ENCODE measurements at places on chromosomes 12 and 14. TPM values are rescaled to one million over a fixed set of nuclear protein-coding genes. Genes with fewer than 3 reads are reported as not detected.

NR4A1 gene
- total RNA-seq = 4.3 TPM

CIDEB gene
- 1.5 TPM for total RNA-seq

CPNE8 gene
- 10.6 TPM for total RNA-seq

POP5 gene
- total RNA-seq = 63.1 TPM

RND1 gene
- total RNA-seq = under 0.01 TPM

PDE3A gene
- total RNA-seq = 2.6 TPM

AICDA gene
- total RNA-seq = not detected

Data from smooth muscle cell of trachea (primary cell).